ENCODE measurements at places on chromosomes 7 and 10.

DNA sequence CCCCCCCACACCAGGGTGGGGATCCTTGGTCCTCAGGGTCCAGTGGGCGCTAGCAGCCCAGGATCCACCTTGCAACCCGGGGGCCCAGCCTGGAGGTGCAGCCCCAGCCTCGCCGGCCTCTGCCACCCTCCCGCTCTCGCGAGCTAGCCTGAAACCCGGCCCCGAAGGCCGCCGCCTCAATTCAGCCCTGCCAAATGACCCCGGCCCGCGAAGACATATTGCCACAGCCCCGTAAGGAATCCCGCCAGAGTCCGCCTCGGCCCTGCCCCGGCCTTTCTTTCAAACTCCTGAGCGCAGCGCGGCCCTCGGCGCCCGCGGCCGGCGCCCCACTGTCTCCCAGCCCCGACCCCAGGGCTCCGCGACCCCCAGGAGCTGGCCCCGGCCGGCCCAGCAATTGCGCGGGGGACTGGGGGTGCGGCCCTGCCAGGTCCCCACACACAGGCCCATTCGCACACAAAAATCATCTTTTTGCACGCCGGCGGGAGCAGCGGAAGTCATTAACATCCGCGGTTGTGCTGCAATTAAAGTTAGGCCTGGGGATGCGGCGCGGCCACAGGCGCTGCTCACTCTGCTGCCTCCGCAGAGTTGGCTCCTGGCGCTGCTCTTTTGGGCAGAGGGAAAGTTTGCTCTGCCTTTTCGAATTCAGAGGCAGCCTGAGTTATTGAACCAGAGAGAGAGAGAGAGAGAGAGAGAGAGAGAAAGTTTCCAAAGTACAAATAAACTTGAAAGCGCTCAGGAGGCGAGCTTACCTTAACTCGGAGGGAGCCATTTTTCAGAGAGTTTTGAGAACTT, 4.0 kb downstream of the HOXA5 start:
- no peak for DNase-seq

- no peak for DNase-seq
These were observed 9.4 kb downstream of the CLDN12 start for GRCh38 chr7:90412458-90413184.

- no peak for DNase-seq
These were observed 83.3 kb downstream of the PAX2 start for GRCh38 chr10:100828738-100829096.

DNA sequence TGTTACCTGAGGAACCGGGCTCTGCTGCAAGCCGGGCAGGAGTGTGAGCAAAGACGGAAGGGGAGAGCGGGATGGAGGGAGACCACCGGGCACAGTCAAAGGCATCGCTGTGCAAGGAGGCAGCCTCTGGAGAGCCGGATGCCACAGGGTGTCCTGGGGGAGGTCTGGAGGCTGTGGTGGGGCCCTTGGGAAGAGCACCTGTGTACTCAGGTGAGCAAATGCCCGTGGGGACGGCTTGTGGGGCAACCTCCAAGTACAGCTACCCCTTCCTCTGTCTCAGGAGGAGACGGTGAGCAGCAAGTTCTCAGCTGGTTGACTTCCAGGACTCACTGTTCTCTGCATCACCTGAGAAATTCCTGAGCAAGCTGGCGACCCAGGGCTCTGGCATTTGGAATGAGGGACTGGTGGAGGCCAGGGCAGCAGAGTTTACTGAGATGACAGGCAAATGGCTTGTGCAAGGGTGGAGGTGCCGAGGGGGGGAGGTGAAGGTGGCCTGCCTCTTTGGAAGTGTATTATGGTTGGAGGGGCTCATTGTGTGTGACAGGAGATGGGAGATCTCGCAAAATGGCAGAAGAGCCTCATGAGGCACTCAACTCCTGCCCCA, 345.2 kb upstream of the SHH start:
- DNase-seq = no peak
